ENCODE measurements at places on chromosomes 6 and 20.

DNA sequence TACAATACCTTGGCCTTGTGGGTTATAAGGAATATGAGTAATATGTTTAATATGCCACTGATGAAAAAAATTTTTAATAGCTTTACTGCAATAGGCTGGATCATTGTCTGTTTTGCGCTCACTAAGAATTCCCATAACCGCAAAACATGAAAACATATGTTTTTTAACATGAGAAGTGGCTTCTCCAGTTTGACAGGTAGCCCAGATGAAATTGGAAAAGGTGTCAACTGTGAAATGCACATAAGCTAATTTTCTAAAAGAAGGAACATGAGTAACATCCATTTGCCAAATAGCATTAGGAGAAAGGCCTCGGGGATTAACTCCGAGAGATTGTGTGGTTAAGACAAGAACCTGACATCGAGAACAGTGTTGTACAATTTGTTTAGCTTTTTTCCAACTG is 4.9 kb downstream of the GLYATL3 start:
- DNase-seq, result no peak

DNA sequence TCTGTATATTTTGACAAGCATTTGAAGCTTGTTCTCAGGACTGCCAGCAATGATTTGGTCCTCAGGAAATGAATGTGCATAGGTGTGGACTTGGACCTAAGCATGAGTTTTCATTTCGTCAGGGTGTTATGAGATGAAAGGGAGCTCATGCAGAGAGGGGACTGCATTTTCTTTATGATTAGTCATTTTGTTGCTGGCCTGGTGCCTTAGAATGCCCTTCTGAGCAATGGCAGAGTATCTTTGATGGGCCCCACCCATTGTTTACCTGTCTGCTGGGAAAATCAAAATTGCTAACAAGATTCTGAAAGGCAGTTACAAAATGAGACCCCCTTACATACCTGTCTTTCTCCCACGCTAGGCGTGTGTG is 51.5 kb upstream of the MTHFD1L start:
- no peak for DNase-seq

DNA sequence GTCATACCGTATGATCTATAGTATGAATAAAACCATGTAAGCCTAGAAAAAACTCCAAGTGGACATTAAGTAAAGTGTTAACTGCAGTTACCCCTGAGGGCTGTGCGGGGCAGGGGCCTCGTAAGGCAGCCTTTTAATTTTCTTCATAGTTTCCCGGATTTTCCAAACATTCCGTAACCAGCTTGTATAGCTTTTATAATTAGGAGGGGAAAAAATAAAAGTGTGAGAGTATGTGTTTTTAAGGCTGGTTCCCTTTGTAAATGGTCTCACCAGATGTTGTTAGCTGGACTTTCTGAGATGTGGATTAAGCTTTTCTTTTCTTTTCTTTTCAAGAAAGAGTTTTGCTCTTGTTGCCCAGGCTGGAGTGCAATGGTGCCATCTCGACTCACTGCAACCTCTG is 7.0 kb downstream of the KIAA1755 start:
- no peak for DNase-seq

- DNase-seq, result no peak
Observed at GRCh38 chr6:105209950-105210706, 30.3 kb upstream of the POPDC3 start.

DNA sequence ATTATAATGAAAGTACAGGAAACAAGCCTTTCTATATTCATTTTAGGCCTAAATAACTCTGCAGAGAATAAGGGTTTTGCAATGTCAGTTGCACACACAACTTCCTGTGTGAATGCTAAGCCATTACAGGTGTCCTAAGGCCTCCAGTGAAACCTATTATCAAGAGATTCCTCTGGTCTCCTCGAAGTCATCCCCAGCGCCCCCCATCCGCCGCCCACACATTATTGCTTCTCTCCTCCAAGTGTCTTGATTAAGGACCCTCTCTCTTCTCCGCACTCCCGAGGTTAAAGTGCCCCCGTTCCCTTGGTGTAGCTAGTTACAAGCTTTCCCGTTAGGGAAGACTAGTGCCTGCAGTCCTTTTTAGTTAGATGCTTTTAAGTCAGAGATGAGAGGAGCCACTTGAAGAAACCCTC is 1.3 kb downstream of the HIVEP2 start:
- DNase-seq, result peak; percentile 15

- DNase-seq, result peak; percentile 86
Observed at GRCh38 chr20:31842471-31843157, 2.8 kb downstream of the FOXS1 start.

DNA sequence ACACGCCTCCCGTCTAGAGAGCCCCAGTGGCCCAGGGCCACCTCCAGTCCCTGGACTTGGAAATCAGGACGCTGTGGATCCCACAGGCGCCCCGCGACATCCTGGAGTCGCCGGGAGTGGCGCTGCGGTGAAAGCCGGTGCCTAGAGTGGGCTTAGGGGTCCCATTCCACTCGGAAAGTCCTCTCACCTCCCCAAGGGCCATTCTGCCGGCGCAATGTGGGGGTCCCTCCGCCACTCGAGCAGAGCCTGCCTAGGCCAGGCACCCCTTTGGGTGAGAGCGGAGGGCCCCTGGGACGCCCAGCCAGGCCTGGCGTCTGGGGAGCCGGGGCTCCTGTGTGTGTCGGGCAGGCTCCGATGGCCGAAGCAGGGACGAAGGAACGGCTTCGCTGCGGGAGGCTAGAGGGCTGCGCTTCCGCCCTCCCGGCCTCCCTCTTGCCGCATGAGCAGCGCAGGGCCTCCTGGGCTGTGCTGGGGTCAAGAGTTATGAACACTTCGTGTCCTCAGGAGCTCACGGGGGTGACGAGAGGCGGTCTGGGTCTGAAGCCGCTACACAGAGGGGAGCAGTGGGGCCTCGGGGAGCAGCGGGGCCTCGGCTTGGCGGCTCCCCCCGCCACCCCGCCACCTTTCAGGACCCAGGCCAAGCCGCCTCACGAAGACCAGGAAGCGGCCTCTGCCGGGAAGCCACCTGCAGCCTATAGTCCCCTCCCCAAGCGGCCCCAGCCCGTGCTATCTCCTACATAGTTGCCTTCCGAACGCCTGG is 13.6 kb downstream of the POU3F2 start:
- DNase-seq, result no peak

DNA sequence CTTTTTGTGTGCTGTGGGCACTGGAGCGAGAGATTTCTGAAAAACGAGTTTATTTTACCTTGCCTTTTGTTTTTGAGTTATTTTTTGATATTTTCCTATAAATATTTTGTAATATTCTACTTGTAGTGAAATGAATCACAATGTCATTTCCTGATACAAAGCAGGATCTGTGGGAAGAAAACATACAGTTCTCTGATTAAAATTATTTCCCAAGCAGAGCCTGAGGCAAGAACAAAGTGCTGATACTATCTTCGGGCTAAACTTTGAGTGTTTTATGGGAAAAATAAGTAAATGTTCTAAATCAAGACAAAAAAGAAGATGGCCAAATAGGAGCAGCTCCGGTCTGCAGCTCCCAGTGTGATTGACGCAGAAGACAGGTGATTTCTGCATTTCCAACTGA is 33.7 kb upstream of the ELOVL5 start:
- DNase-seq, result no peak

GRCh38 chr6:101150226-101150625 is 243.3 kb upstream of the GRIK2 start:
- DNase-seq, result peak; percentile 44

GRCh38 chr20:23588434-23589403 is 17.0 kb downstream of the CST9 start:
- DNase-seq, result no peak

DNA sequence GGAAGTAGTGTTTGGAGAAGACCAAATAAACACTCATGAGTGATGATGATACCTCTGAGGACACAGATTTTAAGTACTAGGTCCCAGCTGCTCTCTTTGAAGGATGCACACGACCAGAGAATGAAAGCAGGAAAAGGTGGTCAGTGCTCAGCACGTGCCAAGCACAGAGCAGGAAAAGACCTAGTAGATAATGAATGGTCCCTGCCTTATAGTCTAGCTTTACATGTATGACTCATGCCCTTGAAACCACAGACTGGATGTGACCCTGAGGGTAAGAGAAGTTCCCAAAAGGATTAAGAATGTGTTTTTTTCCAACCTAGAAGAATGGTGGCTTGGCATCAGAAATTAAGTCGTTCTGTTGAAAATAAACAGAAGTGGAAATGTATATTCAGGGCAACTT is 2.8 kb upstream of the MC3R start:
- DNase-seq, result no peak

GRCh38 chr6:73388433-73388799 is 6.2 kb upstream of the DDX43 start:
- DNase-seq, result no peak

DNA sequence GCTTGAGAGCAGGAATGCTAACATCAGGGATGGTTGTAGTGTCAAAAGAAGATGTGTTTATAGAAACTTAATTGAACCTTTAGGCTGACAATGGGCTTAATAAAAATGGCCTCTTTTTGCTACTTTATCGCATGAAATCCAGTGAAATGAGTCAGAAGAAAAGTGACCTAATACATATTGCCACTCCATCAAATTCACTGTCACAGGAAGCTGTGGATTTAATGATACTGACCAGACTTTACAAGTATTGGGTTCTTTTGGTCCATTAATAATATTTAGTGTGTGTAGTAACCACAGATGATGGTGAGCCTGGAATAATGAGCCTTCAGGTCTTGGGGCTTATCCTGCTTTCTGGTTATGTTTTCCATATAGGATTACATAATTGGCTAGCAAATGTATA is 231.8 kb upstream of the GMDS start:
- DNase-seq, result no peak

GRCh38 chr6:11398451-11399326 is 138.9 kb upstream of the TMEM170B start:
- no peak for DNase-seq

- no peak for DNase-seq
Observed at GRCh38 chr6:27514906-27515495, 42.1 kb upstream of the ZNF184 start.

GRCh38 chr20:10634683-10635411 is 39.0 kb downstream of the JAG1 start:
- no peak for DNase-seq

GRCh38 chr6:81731814-81732213 is 20.7 kb downstream of the TENT5A start:
- DNase-seq, result no peak

- no peak for DNase-seq
Observed at GRCh38 chr20:53597030-53597482, 3.4 kb upstream of the ZNF217 start.

DNA sequence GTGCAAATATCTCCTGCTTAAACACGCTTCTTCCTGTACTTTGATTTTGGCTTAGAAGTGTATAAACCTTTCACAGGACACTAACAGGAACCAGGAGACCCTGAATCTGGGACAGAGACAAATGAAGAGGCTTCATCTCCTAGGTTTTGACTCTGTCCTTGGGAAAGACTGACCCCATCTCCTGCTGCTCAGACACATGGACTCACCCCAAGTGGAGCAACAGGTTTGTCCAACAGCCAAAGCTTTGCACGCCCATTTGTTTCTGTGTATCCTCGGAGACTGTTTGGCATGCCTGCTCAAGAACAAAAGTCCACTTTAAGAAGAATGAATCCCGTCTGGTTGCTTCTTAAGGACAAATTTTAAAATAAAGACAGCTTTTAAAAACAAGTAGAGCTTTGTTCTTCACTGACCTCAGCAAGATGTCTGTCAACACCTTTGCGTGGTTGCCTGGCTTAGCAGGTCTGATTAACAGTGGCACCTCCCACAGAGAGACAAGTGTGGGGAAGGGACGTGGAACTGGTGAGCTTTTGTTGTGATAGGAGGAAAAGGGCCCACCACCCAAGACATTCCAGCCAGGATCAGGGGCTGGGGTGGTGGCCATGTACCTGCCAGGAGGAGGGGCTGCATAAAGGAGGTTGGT is 202.6 kb downstream of the SOD2 start:
- DNase-seq, result no peak

DNA sequence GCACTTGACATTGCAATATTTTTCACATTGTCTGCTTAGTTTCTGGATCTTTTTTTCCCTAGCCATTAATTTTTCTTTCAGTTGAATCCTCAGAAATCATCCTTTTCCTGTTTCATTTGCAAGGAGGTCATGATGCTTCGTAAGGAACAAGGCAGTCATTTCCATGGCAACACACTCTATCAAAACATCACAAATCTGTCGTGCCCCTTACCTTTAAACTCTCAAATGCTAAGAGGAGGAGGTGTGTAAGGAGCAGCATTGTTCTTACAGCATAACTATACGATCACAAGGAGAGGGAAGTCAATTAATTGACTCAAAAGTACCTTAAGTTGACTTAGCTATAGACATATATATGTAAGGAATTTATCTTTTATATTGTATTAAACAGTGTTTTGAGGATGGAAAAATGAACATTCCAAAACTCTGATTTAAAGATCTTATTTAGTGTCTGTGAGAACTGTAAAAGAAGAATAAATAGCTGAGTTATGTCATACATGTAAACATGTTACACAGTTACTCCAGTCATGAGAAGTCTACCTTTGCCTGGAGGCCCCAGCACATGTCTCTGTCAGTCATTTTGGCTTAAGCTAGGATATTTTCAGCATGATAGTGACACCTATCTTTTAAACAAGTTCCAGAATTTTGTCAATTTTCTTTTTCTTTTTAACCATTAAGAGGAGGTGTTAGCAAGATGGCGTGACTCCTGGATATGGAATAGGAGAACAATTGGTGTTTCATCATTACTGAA is 41.6 kb downstream of the CDKAL1 start:
- DNase-seq, result no peak

GRCh38 chr6:90759664-90760063 is 172.8 kb upstream of the MAP3K7 start:
- DNase-seq, result no peak

- peak; percentile 81 for DNase-seq
Observed at GRCh38 chr6:37056439-37057127, 51.1 kb downstream of the FGD2 start.

GRCh38 chr20:35027301-35027700 is 65.3 kb downstream of the TRPC4AP start:
- no peak for DNase-seq

DNA sequence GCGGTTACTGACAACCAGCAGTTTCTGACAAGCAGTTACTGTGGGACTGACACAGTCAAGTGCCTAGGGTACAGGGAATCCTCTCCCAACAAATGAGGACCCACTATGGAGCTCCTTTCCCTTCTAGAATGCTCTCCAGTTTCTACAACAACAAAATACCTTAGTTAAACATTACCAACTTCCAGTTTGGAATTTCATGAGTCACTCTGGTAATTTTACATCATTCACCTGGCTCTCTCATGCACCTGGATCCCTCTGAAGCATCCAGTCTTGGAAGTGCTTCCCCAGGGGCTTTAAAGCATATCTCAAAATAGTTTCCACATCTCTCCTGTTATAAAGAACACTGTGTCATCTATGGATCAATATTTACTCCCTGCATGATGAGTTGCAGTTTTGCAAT is 286.7 kb upstream of the SPTLC3 start:
- DNase-seq, result no peak
